ENCODE measurements at places on chromosomes 12 and 14. TPM values are rescaled to one million over a fixed set of nuclear protein-coding genes. Genes with fewer than 3 reads are reported as not detected.

CSRP2 gene
- 4.4 TPM for total RNA-seq

KLRC4 gene
- total RNA-seq = not detected

SMIM41 gene
- 2.0 TPM for total RNA-seq

RERGL gene
- not detected for total RNA-seq

IAPP gene
- total RNA-seq = not detected

WSB2 gene
- total RNA-seq = 65.3 TPM

GXYLT1 gene
- total RNA-seq = 4.7 TPM

Data from bronchial smooth muscle cell (primary cell).